ENCODE measurements at places on chromosomes 12 and 14. TPM values are rescaled to one million over a fixed set of nuclear protein-coding genes. Genes with fewer than 3 reads are reported as not detected.

RBP5 gene
- not detected for total RNA-seq

GRCh38 chr12:19988459-19988873 lies 379.9 kb upstream of the PDE3A start:
- no peaks in the 10 kb centered on the region for H3K4me1 ChIP-seq
- H3K27ac ChIP-seq = no peak overlapping the region

GRCh38 chr12:50220363-50220995 lies 53.3 kb upstream of the CERS5 start:
- peak overlapping the region; percentile 84 for H3K27ac ChIP-seq
- H3K36me3 ChIP-seq = peaks cover 5% of the 10 kb centered on the region
- peak overlapping the region; percentile 86 for H3K4me3 ChIP-seq
- H3K4me1 ChIP-seq = peaks cover 9% of the 10 kb centered on the region

- no peak for DNase-seq
- no peaks in the 10 kb centered on the region for H3K27me3 ChIP-seq
- no peak overlapping the region for H3K27ac ChIP-seq
- H3K36me3 ChIP-seq = peaks cover 15% of the 10 kb centered on the region
- H3K4me3 ChIP-seq = no peak overlapping the region
Observed at GRCh38 chr12:121323908-121324307, 27.4 kb upstream of the CAMKK2 start.

GRCh38 chr14:34785223-34786006 lies 71.0 kb upstream of the CFL2 start:
- no peak overlapping the region for H3K4me3 ChIP-seq
- H3K27ac ChIP-seq = peak overlapping the region; percentile 22
- H3K36me3 ChIP-seq = peaks cover 22% of the 10 kb centered on the region
- peaks cover 10% of the 10 kb centered on the region for H3K4me1 ChIP-seq
- no peaks in the 10 kb centered on the region for H3K27me3 ChIP-seq

LRP1-AS gene
- not detected for total RNA-seq

GRCh38 chr12:95118788-95119179 lies 45.4 kb upstream of the NR2C1 start:
- H3K4me1 ChIP-seq = peaks cover 4% of the 10 kb centered on the region
- no peak for DNase-seq
- H3K27me3 ChIP-seq = no peaks in the 10 kb centered on the region
- H3K27ac ChIP-seq = no peak overlapping the region

- no peak overlapping the region for H3K27ac ChIP-seq
- H3K4me1 ChIP-seq = no peaks in the 10 kb centered on the region
- no peak overlapping the region for H3K4me3 ChIP-seq
- no peaks in the 10 kb centered on the region for H3K27me3 ChIP-seq
- no peaks in the 10 kb centered on the region for H3K36me3 ChIP-seq
Observed at GRCh38 chr14:29161593-29161992, 395.0 kb downstream of the FOXG1 start.

- H3K27me3 ChIP-seq = peaks cover 3% of the 10 kb centered on the region
- no peak overlapping the region for H3K4me3 ChIP-seq
- no peak for DNase-seq
- no peak overlapping the region for H3K27ac ChIP-seq
- H3K4me1 ChIP-seq = no peaks in the 10 kb centered on the region
Observed at GRCh38 chr12:10218021-10218420, 5.3 kb downstream of the GABARAPL1 start.

KCNA5 gene
- total RNA-seq = 0.29 TPM

GRCh38 chr14:96830946-96831345 lies 33.8 kb downstream of the VRK1 start:
- H3K4me1 ChIP-seq = no peaks in the 10 kb centered on the region
- H3K4me3 ChIP-seq = no peak overlapping the region
- H3K36me3 ChIP-seq = no peaks in the 10 kb centered on the region
- DNase-seq = no peak
- H3K27me3 ChIP-seq = no peaks in the 10 kb centered on the region

GRCh38 chr14:50056435-50056834 lies 59.9 kb downstream of the VCPKMT start:
- no peaks in the 10 kb centered on the region for H3K36me3 ChIP-seq
- H3K4me1 ChIP-seq = peaks cover 14% of the 10 kb centered on the region
- no peaks in the 10 kb centered on the region for H3K27me3 ChIP-seq
- no peak overlapping the region for H3K27ac ChIP-seq

- no peaks in the 10 kb centered on the region for H3K4me1 ChIP-seq
- no peak overlapping the region for H3K4me3 ChIP-seq
- no peaks in the 10 kb centered on the region for H3K27me3 ChIP-seq
- no peak overlapping the region for H3K27ac ChIP-seq
- no peaks in the 10 kb centered on the region for H3K36me3 ChIP-seq
Observed at GRCh38 chr12:102769323-102769916, 147.6 kb downstream of the PAH start.

DNA sequence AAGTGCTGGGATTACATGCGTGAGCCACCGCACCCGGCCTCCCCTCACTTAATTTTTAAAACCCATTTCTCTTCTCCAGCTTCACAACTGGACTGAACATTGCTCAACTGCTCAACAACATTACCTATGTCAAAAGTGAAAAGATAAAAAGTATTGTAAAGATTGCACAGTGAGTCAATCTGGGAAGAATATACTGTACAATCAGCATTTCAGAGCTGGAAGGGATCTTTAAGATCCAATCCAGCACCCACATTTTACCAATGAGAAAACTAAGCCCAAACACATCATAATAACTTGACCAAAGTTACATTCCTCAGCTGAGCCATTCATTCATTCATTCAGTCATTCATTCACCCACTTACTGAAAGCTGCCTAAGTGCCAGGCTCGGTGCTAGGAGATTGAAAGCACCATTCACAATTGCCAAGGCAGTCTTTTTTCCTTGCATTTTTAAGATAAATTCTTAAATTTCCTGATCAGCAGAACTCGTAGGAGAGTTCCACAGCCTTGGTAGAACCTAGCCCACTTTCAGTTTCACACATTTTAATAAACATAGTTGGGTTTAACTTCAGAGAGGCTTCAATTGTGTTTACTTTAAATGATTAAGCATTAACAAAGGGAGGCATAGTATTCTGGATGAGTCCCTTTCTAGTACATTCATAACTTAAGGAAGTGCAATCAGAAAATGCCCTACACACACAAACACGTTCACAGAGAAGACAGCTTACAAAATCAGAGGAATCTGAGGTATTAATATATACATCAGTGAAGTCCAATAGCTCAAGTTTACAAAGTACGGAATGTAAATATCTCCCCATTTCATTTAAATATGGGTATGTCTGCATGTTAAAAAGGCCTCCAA lies 3.0 kb downstream of the GALNT4 start:
- H3K27me3 ChIP-seq = no peaks in the 10 kb centered on the region
- H3K36me3 ChIP-seq = no peaks in the 10 kb centered on the region
- H3K27ac ChIP-seq = no peak overlapping the region
- DNase-seq = no peak

GRCh38 chr12:40768125-40768864 lies 76.1 kb downstream of the CNTN1 start:
- no peak for DNase-seq
- no peaks in the 10 kb centered on the region for H3K36me3 ChIP-seq
- no peaks in the 10 kb centered on the region for H3K4me1 ChIP-seq
- no peak overlapping the region for H3K4me3 ChIP-seq
- H3K27me3 ChIP-seq = no peaks in the 10 kb centered on the region

SOX5 gene
- total RNA-seq = 0.21 TPM

GRCh38 chr12:106021516-106021915 lies 117.2 kb downstream of the NUAK1 start:
- no peaks in the 10 kb centered on the region for H3K36me3 ChIP-seq
- H3K27ac ChIP-seq = no peak overlapping the region

APOF gene
- not detected for total RNA-seq

DNA sequence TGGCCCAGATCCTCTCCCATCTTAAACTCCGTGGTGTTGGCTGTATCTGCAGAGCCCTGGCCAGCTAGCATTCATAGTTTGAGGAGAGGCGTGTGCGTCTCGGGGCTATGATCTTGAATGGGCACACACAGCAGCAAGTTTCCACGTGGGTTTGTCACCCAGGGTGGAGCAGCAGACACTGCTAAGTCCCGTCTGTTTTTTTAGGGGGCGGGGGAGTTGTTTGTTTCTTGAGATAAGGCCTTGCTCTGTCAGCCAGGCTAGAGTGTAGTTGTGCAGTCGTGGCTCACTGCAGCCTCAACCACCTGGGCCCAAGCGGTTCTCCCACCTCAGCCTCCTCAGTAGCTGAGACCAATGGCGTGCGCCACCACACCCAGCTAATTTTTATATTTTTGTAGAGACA lies 20.1 kb upstream of the TEX22 start:
- no peaks in the 10 kb centered on the region for H3K27me3 ChIP-seq
- H3K27ac ChIP-seq = no peak overlapping the region
- H3K4me1 ChIP-seq = no peaks in the 10 kb centered on the region
- H3K4me3 ChIP-seq = no peak overlapping the region

DNA sequence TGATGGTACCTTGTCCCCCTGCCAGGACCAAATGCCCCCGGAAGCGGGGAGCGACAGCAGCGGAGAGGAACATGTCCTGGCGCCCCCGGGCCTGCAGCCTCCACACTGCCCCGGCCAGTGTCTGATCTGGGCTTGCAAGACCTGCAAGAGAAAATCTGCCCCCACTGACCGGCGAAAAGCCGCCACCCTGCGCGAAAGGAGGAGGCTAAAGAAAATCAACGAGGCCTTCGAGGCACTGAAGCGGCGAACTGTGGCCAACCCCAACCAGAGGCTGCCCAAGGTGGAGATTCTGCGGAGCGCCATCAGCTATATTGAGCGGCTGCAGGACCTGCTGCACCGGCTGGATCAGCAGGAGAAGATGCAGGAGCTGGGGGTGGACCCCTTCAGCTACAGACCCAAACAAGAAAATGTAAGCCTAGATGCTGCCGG lies 410 bp downstream of the MYF6 start:
- peaks cover 14% of the 10 kb centered on the region for H3K27me3 ChIP-seq
- no peak overlapping the region for H3K27ac ChIP-seq
- no peak for DNase-seq
- no peak overlapping the region for H3K4me3 ChIP-seq
- no peaks in the 10 kb centered on the region for H3K36me3 ChIP-seq

FAM186B gene
- 0.48 TPM for total RNA-seq

DNA sequence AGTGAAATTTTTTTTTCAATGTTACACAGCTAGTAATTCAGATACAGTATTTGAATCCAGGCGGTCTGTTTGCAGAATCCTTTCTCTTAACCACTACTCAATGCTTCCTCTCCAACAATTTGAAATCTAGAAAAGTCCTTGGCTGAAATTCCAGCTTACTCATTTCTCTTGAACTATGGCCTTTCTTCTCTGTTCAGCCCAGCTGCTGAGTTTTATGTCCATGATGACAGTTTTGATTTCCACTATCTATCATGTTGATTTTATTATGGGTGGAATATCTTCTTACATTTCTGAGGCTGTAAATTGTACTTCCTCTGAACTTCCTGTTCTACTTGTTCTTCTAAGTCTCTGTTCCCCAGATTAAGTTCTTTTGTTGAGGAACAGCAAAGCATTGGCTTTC lies 315.3 kb downstream of the DIO2 start:
- H3K4me1 ChIP-seq = no peaks in the 10 kb centered on the region
- H3K27ac ChIP-seq = no peak overlapping the region
- no peak overlapping the region for H3K4me3 ChIP-seq
- H3K36me3 ChIP-seq = no peaks in the 10 kb centered on the region

DNA sequence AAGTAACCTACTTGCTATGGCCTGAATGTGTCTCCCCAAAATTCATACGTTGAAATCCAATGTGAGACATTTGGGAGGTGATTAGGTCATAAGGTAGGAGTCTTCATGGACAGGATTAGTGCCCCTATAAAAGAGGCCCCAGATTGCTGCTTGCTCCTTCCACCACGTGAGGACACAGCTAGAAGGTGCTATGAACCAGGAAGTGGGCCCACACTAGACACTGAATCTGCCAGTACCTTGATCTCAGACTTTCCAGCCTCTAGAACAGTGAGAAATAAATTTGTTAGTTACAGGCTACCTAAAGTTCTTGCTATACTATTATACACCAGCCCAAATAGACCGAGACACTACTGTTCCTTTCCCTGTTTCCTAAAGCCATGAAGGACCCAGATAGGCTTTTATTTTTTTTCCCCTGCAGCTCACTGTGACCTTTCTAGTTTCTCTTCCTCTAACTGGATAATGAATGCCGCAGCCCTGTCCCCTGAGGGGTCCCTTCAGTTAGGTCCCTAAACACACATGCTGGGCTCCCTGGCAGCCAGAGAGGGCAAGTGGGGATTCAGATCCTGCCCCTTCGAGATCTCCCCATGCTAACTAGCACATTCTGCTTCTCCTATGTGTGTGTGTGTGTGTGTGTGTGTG lies 19.3 kb downstream of the SLC25A3 start:
- peak; percentile 38 for DNase-seq
- no peaks in the 10 kb centered on the region for H3K36me3 ChIP-seq
- no peak overlapping the region for H3K4me3 ChIP-seq
- H3K27me3 ChIP-seq = no peaks in the 10 kb centered on the region

LETMD1 gene
- total RNA-seq = 48.1 TPM

ENDOU gene
- not detected for total RNA-seq

GRCh38 chr14:100004392-100004791 lies 60.8 kb upstream of the EVL start:
- H3K27ac ChIP-seq = no peak overlapping the region
- no peak overlapping the region for H3K4me3 ChIP-seq
- H3K4me1 ChIP-seq = no peaks in the 10 kb centered on the region
- no peaks in the 10 kb centered on the region for H3K27me3 ChIP-seq

DNA sequence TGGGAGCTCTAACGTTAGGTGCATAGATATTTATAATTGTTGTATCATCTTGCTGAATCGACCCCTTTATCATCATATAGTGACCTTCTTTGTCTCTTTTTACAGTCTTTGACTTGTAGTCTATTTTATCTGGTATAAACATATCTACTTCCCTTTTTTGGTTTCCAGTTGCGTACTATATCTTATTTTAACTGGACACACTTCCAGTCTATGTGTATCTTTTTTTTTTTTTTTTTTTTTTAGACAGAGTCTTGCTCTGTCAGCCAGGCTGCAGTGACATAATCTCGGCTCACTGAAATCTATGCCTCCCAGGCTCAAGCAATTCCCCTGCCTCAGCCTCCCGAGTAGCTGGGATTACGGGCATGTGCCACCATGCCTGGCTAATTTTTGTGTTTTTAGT lies 41.9 kb upstream of the ZFP36L1 start:
- H3K27ac ChIP-seq = no peak overlapping the region
- no peaks in the 10 kb centered on the region for H3K27me3 ChIP-seq
- no peak overlapping the region for H3K4me3 ChIP-seq
- peaks cover 4% of the 10 kb centered on the region for H3K4me1 ChIP-seq

GRCh38 chr12:55712700-55713415 lies 3.0 kb upstream of the BLOC1S1 start:
- H3K4me3 ChIP-seq = no peak overlapping the region
- no peaks in the 10 kb centered on the region for H3K36me3 ChIP-seq
- no peak overlapping the region for H3K27ac ChIP-seq
- no peak for DNase-seq
- peaks cover 14% of the 10 kb centered on the region for H3K4me1 ChIP-seq

TCL1B gene
- total RNA-seq = not detected

GRCh38 chr12:96487634-96488033 lies 1.7 kb upstream of the CFAP54 start:
- no peak for DNase-seq
- peaks cover 16% of the 10 kb centered on the region for H3K4me1 ChIP-seq
- H3K36me3 ChIP-seq = no peaks in the 10 kb centered on the region
- H3K27ac ChIP-seq = no peak overlapping the region
- no peaks in the 10 kb centered on the region for H3K27me3 ChIP-seq

SLC8A3 gene
- 0.32 TPM for total RNA-seq

- peaks cover 43% of the 10 kb centered on the region for H3K4me1 ChIP-seq
- peak overlapping the region; percentile 94 for H3K27ac ChIP-seq
Observed at GRCh38 chr14:71497645-71498086, 434.6 kb upstream of the RGS6 start.

PTPRO gene
- 2.4 TPM for total RNA-seq

ANKRD33 gene
- not detected for total RNA-seq

Measured in GM12878 (cell line).